ENCODE measurements at places on chromosomes 12 and 14.
A peak's percentile ranks its signal among the peaks of the same experiment; 100 is the strongest.

- DNase-seq = no peak
Measured at GRCh38 chr12:31714406-31715271, 14.2 kb downstream of the AMN1 start.

DNA sequence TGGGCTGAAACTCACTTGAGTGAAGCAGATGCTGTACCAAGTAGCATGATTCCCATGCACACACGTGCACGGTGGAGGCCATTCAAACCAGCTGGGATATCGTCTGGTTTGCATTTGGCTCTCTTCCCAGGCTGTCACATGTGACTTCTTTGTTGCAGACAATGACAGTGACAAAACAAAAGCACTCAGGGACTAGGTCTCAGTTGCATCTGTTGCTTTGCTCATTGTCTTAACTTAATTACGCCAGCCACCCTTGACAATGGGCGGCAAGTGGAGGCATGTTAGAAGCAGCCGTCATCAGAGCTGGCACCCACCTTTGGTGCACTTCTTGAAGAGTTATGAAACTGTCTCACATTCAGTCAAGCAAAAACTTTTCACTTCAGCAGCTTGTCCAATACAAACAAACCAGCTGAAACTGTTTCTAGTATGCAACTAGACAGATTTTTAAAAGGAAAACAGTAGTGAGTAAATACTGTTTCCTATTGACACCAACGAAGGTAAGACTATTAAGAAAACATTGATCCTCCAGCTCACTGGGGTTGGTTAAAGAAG is 74.3 kb downstream of the IGF1 start:
- peak; percentile 34 for DNase-seq

GRCh38 chr12:2341051-2341751 is 288.4 kb downstream of the CACNA1C start:
- no peak for DNase-seq

DNA sequence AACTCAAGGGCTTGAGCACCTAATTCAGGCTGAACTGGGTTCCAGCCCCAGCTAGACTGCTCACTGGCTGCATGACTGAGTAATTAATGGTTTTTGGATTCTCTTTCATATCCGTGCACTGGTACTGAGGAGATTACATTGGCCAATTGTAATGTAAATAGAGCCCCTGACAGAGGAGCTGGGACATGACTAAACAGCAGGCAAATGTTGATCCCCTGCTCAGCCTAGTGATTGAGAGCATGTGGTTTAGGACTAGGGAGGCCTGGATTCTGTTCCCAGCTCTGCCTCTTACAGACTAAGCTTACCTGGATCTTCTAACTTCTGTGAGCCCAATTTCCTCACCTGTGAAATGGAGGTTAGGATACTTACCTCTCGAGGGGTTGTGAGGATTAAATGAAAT is 204.3 kb downstream of the ESR2 start:
- peak; percentile 28 for DNase-seq

GRCh38 chr12:92511786-92512185 is 191.0 kb upstream of the PLEKHG7 start:
- DNase-seq = no peak

DNA sequence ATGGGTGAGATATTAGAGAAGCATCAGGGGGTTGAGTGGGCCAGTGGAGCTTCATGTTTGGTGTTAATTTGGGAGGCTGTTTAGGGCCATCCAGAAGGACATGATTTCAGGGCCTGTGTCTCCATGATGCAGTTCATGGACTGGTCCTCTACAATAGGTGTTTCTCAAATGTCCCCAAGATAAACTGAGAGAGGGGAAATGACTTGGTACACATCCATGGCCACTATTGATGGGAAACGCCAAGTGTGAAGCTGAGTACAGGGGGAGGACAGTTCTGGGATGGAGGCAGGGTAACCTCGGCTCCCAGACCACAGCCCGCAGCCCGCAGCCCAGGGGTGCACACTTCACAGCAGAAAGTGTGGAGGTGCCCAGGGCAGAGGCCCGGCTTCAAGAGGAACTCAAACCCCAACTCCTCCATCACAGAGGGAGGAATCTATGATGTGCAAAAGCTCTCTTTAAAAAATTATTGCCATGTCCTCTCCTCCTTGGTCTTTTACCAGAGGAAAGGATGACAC is 33.3 kb downstream of the CACNA2D4 start:
- no peak for DNase-seq

DNA sequence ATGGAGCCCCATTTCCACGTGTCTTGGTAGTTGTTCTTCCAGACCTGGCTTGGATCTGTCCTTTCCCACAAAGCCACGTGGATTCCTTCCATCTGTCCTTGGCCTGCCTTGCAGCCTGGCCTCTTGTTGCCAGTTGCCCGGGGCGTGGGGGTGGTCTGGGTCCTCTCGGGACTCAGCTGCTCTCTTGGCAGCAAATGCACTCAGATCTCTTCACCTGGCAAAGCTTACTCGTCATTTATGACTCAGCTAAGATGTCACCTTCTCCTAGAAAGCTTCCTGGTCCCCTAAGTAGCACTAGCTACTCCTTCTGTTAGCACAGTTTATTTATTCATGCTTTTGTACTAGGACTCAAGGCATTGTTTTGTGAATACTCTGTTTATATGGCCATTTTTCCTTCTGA is 13.6 kb downstream of the PLEKHG3 start:
- DNase-seq = no peak

DNA sequence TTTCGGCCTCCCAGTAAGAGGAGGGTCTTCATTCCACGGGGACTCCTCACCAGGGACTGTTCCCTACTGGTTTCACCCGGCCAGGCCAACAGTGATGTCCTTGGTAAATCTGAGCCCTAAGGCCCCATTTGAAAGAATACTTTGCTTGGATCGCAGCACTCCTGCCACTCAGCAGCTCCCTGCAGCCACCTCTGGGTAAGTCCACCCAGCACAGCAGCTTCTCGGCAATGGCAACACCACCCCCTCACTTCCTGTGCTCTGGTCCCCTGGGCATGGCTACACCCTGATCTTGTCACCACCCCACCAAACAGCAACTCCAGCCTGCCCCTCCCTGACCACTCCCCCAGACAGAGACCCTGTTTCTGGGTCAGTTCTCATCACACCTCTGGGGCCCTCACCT is 100.3 kb downstream of the SETD3 start:
- DNase-seq = no peak

DNA sequence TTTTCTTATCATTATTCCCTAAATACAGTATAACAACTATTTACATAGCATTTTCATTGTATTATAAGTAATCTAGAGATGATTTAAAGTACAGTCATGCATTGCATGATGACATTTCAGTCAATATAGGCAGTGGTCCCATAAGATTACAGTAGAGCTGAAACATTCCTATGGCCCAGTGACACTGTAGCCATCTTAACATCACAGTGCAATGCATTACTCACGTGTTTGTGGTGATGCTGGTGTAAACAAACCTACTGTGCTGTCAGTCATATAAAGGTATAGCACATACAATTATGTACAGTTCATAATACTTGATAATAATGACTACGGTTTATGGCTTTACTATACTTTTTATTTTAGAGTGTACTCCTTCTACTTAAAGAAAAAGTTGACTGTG is 13.3 kb downstream of the LLPH start:
- no peak for DNase-seq

GRCh38 chr14:106786697-106787096 is 1260.3 kb downstream of the TMEM121 start:
- DNase-seq = no peak

- no peak for DNase-seq
Measured at GRCh38 chr12:107783406-107784376, 9.2 kb downstream of the ASCL4 start.

- no peak for DNase-seq
Measured at GRCh38 chr14:31270196-31270772, 62.7 kb upstream of the HECTD1 start.

DNA sequence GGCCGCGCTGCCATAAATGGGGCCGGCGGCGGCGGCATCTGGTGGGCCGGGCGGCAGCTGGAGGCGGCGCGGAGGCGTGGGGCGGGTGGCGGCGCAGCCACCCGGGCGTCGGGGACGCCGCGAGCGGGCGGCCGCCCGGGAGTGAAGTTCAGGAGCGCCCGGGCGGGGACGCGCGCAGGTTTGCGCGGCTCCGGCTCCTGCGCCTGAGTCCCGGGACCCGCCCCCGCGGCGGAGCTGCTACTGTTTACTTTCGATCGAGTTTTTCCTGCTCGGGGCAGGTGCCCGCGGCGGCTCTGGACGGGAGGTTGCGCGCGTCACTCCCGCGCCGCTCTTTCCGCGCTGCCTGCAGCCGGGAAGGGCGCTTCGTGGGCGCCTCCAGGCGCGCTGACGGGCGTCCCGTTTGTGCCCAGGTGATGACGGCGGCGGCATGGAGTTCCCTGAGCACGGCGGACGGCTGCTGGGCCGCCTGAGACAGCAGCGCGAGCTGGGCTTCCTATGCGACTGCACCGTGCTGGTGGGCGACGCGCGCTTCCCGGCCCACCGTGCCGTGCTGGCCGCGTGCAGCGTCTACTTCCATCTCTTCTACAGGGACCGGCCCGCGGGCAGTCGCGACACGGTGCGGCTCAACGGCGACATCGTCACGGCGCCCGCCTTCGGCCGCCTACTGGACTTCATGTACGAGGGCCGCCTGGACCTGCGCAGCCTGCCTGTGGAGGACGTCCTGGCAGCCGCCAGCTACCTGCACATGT is at the start of gene ZBTB42:
TSS of gene ZBTB42 (plus strand) at position 331 of the 749 bp plus-strand sequence. CDS start at position 428, 97 bp downstream.
- DNase-seq = no peak

- DNase-seq = peak; percentile 81
Measured at GRCh38 chr14:76090616-76091391, 60.9 kb upstream of the GPATCH2L start.

- DNase-seq = no peak
Measured at GRCh38 chr14:35402323-35403113, 2.0 kb downstream of the NFKBIA start.

GRCh38 chr12:52497975-52498374 is 4.9 kb upstream of the KRT6A start:
- DNase-seq = no peak

GRCh38 chr12:122968104-122968503 is 1.8 kb upstream of the ABCB9 start:
- no peak for DNase-seq

DNA sequence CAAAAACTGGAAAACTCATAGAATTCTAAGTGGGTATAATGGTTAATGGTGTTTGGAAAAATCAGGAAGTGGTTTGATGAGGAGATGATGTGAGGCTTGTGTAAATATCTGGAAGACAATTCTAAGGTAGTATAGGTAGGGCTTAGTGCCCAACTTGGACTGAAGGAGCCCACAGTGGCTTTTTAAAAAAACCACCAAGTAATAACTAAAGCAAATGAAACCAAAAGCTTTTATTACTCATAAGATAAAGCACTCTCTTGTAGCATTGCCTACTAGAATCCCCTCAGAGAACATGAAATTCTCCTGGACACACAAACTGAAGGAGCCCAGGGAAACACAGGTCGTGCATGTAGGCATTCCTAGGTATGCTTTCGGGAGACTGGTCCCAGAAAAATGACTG is 324.5 kb downstream of the NELL2 start:
- DNase-seq = no peak

GRCh38 chr12:84412226-84412625 is 500.4 kb downstream of the SLC6A15 start:
- no peak for DNase-seq

GRCh38 chr12:85835426-85836196 is 598 bp downstream of the RASSF9 start:
- peak; percentile 7 for DNase-seq

- no peak for DNase-seq
Measured at GRCh38 chr14:100010679-100011078, 54.5 kb upstream of the EVL start.

DNA sequence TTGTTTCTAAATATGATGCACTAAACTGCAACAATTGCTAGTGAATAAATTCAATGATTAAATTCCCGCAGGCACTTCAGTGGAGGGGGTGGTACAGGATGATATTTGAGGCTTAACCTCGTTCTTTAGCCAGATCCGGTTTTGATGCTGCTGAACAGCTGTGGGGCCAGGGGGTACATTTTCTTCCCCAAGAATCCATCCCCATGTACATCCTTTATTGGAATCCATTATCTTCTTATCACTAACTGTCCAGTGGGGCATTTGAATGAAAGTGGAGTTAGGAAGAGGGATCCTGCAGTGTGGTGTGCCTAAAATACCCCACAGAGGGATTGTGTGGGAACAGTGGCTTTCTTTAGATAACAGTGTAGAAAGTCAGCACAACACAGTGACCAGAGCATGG is 45.2 kb upstream of the OASL start:
- DNase-seq = no peak

- no peak for DNase-seq
Measured at GRCh38 chr14:100586153-100586402, 1.1 kb downstream of the BEGAIN start.

- DNase-seq = peak; percentile 70
Measured at GRCh38 chr12:79690638-79691510, at the start of gene PAWR. Gene PAWR, minus strand, starts transcription at chr12:79690964. Its CDS starts 720 bp downstream, at chr12:79690244.

DNA sequence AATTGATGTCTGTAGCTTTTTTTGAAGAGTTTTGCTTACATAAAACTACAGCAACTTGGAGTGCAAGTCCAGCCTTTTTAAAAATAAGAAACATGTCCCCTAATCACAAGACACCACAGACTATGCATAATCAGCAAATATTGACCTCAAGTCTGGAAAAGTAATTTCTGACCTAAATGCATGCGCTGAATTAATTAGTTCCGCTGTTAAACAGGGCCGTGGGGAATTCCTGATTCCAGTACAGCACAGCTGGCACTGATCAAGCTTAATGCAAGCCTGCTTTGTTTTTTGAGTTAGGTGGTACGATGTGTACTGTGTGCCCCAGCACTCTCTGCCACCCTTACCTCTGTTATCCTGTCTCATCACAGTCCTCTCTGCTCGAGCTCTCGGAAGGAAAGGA is 9.2 kb downstream of the MLH3 start:
- DNase-seq = peak; percentile 83

GRCh38 chr12:111368788-111369495 is at the start of gene PHETA1:
Gene PHETA1, minus strand, starts transcription at chr12:111369095. Its CDS starts 5,668 bp downstream, at chr12:111363427.
- DNase-seq = peak; percentile 97

- DNase-seq = no peak
Measured at GRCh38 chr14:72540836-72541235, 353.1 kb downstream of the DPF3 start.

DNA sequence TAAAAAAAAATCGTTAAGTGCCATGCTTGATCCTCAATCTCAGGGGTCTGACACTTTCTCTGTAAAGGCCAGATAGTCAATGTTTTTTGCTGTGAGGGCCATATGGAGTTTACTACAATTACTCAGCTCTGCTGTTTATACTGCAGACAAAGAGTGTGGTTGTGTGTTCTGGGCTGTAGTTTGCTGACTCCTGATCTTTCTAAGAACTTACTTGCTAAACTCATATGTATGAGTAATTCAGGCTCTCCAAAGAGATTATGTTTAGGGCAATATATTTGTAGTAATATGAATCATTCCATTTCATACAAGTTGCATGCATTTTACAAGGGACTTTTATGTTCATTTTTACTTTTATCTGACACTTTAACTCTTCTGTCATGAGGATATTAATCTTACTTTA is 188.2 kb downstream of the TMTC2 start:
- DNase-seq = peak; percentile 8

DNA sequence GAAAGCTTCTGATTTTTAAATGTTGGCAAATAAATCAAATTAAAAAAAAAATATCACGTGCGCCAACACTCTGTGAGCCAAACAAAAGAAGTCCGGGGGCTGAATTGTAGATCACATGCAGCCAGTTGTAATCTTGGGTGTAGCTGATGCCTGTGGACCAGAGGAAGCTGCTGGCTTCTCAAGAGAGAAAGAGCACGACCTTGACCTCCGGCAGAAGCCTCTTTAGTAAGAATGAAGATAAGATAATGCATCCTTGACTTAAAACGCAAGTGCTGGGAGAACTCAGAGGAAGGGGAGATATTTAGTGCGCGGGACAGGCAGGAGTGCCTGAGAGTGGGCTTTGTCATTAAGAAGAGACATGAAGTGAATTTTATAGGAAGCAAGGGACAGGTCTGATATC is 162.8 kb upstream of the TBX3 start:
- DNase-seq = no peak

GRCh38 chr14:53147208-53147607 is 5.9 kb downstream of the DDHD1 start:
- DNase-seq = no peak
